CD4-positive, alpha-beta T cell treated with Interleukin-6 at 100 ng/mL for 8 hours (primary cell): ENCODE measurements at places on chromosomes 2 and 18.

- no peak for DNase-seq
Measured at GRCh38 chr2:96233436-96233835, 24.8 kb upstream of the STARD7 start.

- DNase-seq, result no peak
Measured at GRCh38 chr2:138492160-138492559, 9.4 kb upstream of the SPOPL start.

DNA sequence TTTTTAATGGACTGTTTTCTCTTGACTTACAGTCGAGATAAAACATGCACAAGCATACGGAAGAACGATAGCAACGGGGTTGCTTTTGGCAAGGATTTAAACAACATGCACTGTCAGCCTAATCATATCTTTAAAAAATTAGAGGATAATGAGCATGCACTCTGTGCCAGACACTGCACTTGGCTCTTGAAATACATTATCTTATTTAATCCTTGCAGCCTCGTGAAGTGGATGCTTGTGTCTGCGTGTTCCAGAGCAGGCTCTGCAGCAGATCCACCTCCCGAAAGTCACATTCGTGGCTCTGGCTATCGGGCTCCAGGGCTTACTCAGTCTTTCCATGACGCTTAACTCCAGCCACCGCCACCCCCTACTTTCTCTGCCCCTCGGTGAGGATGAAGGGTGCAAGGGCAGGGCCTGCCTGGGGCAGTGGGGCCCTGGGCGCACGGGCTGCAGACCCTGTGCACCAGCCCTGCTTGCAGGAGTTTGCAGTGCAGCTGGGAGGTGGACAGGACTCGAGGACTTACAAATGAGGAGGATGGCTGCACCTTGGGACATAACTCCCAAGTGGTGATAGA lies 61.7 kb downstream of the ACKR3 start:
- no peak for DNase-seq

DNA sequence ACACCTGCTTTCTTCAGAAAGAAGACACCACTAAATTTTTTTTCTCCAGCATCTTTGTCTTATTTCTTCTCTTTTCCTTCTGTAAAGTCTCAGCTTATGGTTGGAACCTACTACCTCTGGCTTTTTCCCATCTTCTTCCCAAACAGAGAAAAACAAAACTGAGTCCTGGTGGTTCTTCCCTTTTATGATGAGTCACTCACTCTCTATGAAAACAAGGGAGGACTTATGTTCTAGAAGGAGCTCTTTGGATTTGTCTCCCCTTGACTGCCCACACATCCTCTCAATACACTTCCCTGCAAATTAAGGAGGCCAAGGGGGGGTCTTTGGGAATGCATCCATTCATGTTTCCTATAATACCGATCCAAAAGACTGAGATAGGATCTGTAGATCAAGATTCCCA lies 22.1 kb upstream of the MEIS1 start:
- DNase-seq, result no peak

DNA sequence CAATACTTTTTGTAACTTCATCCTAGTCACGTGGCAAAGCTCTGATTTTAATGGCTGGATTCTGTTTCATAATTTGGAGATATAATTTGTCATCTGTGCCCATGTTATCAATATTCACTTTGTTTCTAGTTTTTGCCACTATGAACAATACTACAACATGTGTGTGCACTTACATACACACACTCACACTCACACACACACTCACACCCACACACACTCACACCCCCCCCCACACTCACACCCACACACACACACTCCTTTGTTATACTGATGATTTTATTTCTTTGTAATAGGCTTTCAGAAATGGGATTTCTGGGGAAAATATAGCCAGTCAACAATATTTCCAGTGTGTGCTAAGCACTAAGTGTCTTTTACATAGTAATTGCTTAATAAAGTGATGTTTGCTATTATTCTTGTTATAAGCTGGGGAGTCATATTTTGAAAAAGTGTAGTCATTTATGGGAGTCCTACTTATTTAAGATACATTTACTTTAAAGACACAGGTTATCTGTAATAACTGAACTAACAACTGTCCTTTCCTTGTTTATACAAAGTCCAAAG lies 22.8 kb upstream of the ROCK2 start:
- no peak for DNase-seq

GRCh38 chr18:34738175-34738894 lies 28.2 kb downstream of the DTNA start:
- DNase-seq, result no peak

DNA sequence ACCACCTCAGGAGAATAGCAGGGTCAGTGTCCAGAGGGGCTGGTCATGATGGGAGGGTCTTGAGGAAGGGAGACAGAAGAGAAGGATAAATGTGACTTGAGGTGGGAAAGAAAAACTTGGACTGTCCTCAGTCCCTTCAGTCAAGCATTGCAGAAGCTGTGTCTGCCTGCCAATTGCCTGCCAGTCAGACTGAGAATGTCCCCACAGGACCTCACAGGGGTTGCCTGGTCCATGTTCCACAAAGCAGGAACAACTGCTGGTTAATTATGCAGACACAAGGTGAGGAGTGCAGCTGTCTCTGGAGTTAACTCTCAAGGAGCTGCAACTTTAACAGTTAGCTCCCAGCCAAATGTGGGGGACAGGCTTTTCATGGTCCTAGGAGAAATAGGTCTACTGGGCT lies 75.7 kb downstream of the TRIM43 start:
- no peak for DNase-seq

- DNase-seq, result peak; percentile 50
Measured at GRCh38 chr2:225041851-225042799, at the start of gene DOCK10. Gene DOCK10 (minus strand): TSS chr2:225042468. CDS start chr2:225042374, 94 bp downstream.

- no peak for DNase-seq
Measured at GRCh38 chr2:111164078-111164477, 43.4 kb downstream of the BCL2L11 start.

DNA sequence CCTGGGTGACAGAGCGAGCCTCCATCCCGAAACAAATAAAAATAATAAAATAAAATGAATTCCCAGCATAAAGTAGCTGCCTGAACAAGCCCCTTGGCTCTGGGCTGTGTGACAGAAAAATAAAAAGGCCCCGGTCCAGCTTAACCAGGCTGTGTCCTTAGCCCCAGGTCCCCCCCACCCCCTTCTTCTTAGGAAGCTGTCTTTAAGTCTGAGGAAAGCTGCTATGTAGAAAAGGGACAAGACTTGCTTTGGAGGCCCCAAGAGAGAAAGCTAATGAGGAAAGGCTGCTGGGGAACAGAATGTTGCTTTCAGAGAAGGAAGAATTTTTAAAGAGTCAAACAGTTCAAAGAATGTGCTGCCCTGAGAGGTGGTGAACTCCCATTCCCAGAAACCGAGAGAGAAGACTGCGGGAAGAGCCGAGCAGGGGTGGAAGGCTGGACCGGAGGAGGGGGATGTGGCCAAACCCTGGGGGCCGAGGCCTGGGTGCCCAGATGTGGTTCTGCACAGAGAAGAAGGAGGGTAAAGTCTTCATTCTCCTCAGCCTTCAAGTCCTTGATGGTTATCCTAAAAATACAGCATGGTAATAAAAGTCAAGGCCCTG lies 61.9 kb downstream of the CENPO start:
- no peak for DNase-seq

DNA sequence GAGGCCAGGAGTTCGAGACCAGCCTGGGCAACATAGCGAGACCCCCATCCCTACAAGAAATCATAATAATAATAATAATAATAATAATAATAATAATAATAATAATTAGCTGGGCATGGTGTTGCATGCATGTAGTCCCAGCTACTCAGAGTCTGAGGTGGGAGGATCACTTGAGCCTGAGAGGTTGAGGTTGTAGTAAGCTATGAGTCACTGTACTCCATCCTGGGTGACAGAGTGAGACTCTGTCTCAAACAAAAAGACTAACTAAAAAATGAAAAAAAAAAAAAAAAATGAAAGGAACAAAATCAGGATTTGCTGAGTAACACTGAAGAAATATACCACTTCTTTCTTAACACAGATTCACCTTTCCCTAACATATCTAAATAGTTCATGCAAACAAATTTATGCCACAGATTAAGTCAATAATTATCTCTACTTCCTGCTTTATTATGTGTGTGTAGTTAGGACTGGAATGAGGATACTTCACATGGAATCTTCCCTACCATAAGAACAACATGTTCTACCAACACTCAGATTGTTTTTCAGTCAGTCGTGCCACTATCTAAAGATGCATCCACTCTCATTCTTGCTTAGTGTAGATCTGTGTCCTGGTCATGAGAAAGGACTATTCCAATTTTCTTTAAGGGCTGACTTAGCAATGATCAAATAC lies 928.7 kb downstream of the SLC4A3 start:
- DNase-seq, result no peak

- DNase-seq, result peak; percentile 5
Measured at GRCh38 chr2:230203110-230203676, 16.6 kb downstream of the SP110 start.

- DNase-seq, result no peak
Measured at GRCh38 chr2:176508374-176508773, 239.1 kb downstream of the MTX2 start.

- no peak for DNase-seq
Measured at GRCh38 chr2:1572638-1573037, 159.4 kb downstream of the TPO start.

DNA sequence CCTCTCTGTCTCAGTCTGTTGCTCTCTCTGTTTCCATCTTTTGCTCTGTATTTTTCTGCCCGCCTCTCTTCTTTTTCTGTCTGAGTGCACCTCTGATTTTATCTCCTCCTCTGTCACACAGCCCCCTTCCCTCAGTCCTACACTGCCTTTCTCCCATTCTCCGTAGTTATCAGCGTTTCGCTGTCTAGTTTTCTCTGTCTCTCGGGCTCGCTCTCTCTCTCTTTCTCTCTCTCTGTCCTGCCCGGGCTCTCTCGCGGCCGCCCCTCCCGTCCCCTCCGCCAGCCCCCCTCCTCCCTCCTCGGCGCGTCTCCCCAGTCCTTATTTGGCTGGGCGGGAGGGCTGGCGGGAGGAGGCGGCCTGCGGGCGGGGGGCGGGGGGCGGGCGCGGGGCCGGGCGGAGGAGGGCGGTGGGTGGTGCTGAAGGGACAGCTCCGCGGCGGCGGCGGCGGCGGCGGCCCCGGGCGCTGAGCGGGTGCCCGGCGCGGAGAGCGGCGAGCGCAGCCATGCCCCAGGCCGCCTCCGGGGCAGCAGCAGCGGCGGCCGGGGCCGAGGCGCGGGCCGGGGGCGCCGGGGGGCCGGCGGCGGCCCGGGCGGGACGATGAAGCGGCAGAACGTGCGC lies at the start of gene KCNK3:
KCNK3 (plus strand) TSS at position 444 of the 618 bp plus-strand sequence; CDS start at position 598, 154 bp downstream.
- DNase-seq, result no peak

DNA sequence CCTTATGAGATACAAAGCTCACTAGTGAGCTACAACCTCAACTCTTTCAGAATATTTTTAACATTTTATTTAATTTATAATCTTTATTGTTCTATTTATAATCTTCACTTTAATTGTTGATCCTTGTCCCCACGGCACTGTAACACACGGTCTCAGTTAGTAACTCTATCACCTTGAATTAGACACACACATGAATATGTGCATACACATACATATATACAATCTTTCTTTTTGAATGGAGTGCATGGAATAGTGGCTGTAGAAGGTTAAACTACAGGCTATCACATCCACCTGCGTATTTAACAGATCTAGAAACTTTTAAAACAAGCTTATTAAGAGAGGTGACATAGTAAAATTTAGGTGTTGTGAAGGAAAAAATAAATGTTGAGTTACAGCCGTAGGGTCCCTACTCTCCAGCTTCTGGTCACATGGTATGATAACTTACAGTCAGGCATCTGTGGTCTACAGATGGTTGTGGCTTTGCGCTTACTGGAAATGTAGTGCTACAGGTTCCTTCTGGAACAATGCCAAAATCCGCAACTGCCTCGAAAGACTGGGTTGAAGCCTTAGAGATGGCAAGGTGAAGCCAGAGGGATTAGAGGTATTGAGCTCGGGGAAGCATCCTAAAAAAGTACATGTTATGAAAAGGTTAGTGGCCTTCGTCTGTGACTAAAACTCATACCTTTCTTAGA lies 1324.1 kb upstream of the SLC39A10 start:
- no peak for DNase-seq

- no peak for DNase-seq
Measured at GRCh38 chr2:171149986-171150693, 10.6 kb downstream of the TLK1 start.

- DNase-seq, result no peak
Measured at GRCh38 chr2:238461916-238462315, 35.2 kb downstream of the ASB1 start.

GRCh38 chr2:112065966-112066365 lies 10.9 kb downstream of the TMEM87B start:
- DNase-seq, result no peak

DNA sequence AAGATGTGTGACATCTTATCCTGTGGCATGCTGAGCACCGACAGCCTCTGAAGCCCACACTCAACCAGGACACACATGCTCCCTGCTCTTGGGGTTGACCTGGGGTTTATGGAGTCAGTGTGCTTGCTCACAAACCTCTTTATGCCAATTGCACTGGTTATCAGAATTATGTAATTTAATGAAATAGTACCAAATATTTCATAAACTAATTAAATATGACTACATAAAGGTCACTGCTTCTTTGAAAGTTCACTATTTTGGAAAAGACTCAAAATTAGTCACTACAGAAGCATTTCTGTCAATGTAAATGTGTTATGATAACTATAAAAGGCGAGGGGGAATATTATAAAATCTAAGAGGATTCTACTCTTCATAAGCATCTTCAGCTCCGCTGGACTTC lies 76.7 kb downstream of the FHOD3 start:
- DNase-seq, result no peak

DNA sequence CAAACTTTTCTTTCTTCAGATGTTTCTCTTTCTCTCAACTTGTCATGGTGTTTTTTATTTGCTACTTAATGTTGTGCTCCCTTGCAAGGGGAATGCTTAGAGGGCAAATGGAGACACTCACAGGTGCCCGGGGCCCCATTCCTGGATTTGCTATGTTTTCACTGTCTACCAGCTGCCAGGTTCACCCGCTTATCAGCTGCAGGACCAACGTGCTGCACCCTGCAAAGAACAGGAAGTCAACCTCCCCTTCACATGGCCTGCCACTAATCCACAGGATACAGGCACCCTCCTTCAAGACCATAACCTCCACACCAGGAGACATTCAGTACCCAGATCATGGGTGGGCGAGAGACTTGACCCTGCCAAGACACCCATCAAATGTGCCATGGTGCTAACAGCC lies 237.6 kb upstream of the STON1 start:
- no peak for DNase-seq

- DNase-seq, result no peak
Measured at GRCh38 chr18:6646801-6647200, 82.7 kb upstream of the ARHGAP28 start.
